Ascending aorta (tissue), 2 donors: ENCODE measurements at places on chromosomes 16 and 17. TPM values are rescaled to one million over a fixed set of nuclear protein-coding genes. Genes with fewer than 3 reads are reported as not detected.

- no peak overlapping the region for H3K27ac ChIP-seq
- H3K4me3 ChIP-seq: no peak overlapping the region
- no peaks in the 10 kb centered on the region for H3K4me1 ChIP-seq
- no peak for DNase-seq
Observed at GRCh38 chr17:3935140-3935542, 18.9 kb upstream of the P2RX1 start.

- H3K27ac ChIP-seq: no peak overlapping the region
- no peaks in the 10 kb centered on the region for H3K36me3 ChIP-seq
- no peaks in the 10 kb centered on the region for H3K4me1 ChIP-seq
- H3K4me3 ChIP-seq: no peak overlapping the region
- DNase-seq: no peak
Observed at GRCh38 chr16:71520550-71520949, 5.7 kb upstream of the CHST4 start.

- H3K4me1 ChIP-seq: peaks cover 40% of the 10 kb centered on the region
- H3K27ac ChIP-seq: peak within 1 kb of the TSS; percentile 50
- peak within 1 kb of the TSS; percentile 90 for H3K4me3 ChIP-seq
- no peaks in the 10 kb centered on the region for H3K27me3 ChIP-seq
- DNase-seq: no peak
Observed at GRCh38 chr16:90018652-90019542, at the start of gene DBNDD1. Gene DBNDD1, minus strand, starts transcription at chr16:90019456. Its CDS starts 115 bp downstream, at chr16:90019341.

DNA sequence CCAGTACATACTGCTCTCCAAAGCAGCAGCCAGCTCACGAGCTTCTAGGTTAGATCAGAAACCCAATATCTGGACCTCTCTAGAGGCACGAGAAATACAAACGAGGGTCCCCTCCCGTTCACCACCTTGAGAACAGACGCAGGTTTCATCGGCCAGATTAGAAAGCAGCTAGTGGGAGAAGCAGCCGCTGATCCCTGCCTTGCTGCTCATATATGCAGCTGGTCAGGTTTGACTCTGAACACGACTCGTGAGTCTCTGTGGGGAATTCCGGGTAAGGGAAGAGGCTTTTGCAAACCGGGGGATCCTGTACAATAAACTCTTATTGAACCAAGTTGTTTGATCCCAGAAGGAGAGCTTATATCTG is 1.6 kb downstream of the VAT1L start:
- no peaks in the 10 kb centered on the region for H3K27me3 ChIP-seq
- DNase-seq: no peak
- H3K27ac ChIP-seq: peak overlapping the region; percentile 50
- peak overlapping the region; percentile 73 for H3K4me3 ChIP-seq
- H3K4me1 ChIP-seq: no peaks in the 10 kb centered on the region

- no peaks in the 10 kb centered on the region for H3K36me3 ChIP-seq
- H3K27me3 ChIP-seq: no peaks in the 10 kb centered on the region
- H3K4me3 ChIP-seq: no peak overlapping the region
- peak; percentile 66 for DNase-seq
Observed at GRCh38 chr16:7025616-7026190, 306.9 kb upstream of the RBFOX1 start.

- H3K4me1 ChIP-seq: no peaks in the 10 kb centered on the region
- H3K36me3 ChIP-seq: peaks cover 10% of the 10 kb centered on the region
- DNase-seq: no peak
- H3K27ac ChIP-seq: no peak overlapping the region
Observed at GRCh38 chr17:47802341-47803022, 19.1 kb downstream of the OSBPL7 start.

- H3K4me1 ChIP-seq: no peaks in the 10 kb centered on the region
- H3K27ac ChIP-seq: no peak overlapping the region
- H3K36me3 ChIP-seq: no peaks in the 10 kb centered on the region
- H3K4me3 ChIP-seq: no peak overlapping the region
Observed at GRCh38 chr17:48678141-48678971, 44.0 kb downstream of the PRAC1 start.

GRCh38 chr17:40833882-40834281 is 11.5 kb upstream of the KRT10 start:
- peaks cover 4% of the 10 kb centered on the region for H3K36me3 ChIP-seq
- no peak for DNase-seq
- H3K4me1 ChIP-seq: peaks cover 6% of the 10 kb centered on the region
- H3K27me3 ChIP-seq: no peaks in the 10 kb centered on the region

Gene GPR142
- total RNA-seq: not detected

Gene NR1D1
- 0.43 TPM for total RNA-seq

Gene MYH2
- not detected for total RNA-seq
